ENCODE measurements at places on chromosomes 1 and 21.

DNA sequence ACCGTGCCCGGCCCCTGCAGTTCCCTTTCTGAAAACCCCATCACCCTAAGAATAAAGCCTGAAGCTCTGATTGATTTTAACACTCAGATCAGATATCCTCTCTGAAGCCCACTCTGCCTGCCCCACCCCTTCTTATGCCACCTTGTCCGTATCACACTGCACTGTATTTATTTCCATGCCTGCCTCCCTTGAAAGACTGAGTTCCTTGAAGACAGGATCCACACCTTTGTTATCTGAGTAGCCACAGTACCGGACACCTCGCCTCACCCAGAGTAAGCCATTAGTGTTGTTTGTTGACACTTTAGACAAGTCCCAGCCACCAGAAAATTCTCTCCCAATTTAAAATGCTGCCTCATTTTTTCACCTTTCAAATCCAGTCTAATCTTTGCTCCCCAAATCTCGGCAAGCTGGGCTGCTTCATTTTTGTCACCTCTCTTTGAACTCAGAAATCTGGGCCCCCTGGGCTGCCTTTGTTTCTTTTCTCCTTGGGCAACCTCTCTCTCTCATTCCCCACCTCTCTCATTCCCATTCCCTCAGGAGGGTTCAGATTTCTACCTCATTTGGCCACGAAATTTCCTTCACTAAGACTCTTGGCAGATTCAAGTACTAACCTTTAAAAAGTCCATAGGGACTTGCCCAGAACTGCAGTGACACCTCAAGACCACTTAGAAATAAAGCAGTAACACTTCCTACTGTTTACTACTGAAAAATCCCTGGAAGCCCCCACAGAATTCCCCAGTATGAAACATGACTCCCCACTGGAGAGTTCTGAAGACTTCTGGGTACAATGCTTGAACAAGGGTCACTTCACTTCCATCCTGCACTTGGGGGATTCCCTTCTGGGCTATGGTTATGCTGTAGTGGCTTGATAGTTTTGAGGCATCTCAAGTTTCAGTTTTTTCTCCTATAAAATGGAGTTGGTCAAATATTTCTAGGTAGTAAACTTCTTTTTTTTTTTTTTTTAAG is 8.7 kb upstream of the PPP1R15B start:
- DNase-seq: no peak

DNA sequence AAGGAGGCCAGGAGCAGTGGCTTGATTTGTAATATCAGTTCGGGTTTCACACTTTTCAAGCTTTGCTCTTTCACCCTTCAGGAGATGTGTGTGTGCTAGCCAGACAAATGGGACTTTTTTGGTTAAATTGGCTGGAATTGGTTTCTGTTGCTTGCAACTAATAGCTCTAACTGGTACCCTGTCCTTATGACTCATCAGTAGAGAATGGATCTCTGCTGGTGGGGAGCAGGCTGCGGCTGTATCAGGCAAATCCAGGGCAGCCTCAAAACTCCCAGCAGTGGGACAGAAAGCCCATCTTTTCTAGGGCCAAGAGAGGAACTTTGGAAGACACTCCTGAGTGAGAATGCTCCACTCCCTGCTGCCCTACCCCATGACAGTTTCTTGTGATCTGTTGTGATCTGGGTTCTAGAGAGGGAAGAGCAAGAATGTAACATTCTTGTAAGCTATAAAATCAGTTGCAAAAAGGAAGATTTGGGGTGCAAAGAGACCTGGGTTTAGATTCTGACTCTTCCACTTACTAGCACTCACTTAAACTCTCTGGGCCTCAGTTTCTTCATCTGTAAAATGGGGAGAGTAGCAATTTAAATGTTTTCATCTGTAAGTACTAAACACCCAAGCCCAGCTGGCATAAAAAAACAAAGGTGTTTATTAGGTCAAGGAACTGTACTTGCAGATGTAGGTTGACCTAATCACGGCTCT is 257.0 kb upstream of the TMEM51 start:
- DNase-seq: no peak

GRCh38 chr1:20636785-20637347 is 3.6 kb downstream of the PINK1 start:
- DNase-seq: no peak

DNA sequence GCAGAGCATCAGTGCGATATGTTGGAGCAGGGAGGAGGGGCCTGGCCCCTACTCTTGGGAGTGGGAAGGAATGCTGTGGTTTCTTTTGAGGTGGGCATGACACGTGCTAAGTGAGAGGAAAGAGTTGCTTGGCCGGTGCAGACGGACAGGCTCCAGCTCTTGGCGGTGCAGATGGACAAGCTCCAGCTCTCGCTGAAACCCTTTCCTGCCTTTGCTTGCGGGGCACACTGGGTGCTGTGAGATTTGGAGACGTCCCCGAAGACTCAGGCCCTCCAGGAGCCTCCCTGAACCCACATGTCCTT is 15.9 kb downstream of the PDXK start:
- no peak for DNase-seq

DNA sequence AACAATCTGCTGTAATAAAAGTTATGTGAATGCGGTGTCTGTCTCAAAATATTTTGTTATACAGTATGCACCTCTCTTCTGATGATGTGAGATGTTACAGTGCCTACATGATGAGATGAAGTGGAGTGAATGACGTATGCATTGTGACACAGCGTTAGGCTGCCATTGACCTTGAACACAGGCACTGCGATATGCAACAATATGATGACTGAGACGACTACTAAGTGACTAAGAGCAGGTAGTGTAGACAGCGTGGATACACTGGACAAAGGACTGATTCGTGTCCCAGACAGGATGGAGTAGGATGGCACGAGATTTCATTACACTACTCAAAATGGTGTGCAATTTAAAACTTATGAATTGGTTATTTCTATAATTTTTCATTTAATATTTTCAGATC is 8.4 kb downstream of the SGIP1 start:
- DNase-seq: no peak

DNA sequence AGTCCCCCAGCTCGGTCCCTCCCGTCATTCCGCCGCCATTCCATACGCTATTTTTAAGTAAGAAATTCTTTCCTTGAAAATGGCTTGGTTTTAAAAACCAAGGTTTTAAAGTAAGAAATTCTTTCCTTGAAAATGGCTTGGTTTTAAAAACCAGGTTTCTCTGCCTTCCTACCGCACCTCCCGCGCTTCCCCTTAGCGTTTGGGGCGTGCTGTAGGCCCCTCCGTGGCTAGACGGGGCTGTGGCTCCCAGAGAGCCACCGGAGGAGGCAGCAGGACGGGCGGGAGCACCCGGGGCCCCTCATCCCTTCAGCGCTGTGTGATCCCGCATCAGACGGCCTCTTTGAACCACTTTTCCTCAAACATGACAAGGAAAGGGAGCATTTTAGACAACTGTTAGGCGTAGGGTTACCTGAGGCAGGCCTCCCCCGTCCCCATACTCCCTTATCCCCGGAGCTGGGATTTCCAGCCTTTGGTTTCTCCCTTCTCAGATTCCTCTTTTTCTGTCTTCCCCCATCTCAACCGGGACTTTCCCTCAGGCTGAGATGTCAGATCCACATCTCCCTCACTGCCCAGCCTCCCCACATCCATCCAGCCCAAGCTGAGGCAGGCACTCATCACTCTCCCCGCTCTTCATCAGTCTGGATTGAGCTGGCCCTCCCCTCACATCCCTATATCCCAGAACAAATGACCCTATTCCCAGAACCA is 541 bp upstream of the CD58 start:
- no peak for DNase-seq

Measured in stimulated activated CD8-positive, alpha-beta memory T cell treated with anti-CD3 and anti-CD28 coated beads, Interleukin-4, amount 100 ng/mL, for 24 hours (primary cell).